ENCODE measurements at places on chromosomes 11 and 22. TPM values are rescaled to one million over a fixed set of nuclear protein-coding genes. Genes with fewer than 3 reads are reported as not detected.

DNA sequence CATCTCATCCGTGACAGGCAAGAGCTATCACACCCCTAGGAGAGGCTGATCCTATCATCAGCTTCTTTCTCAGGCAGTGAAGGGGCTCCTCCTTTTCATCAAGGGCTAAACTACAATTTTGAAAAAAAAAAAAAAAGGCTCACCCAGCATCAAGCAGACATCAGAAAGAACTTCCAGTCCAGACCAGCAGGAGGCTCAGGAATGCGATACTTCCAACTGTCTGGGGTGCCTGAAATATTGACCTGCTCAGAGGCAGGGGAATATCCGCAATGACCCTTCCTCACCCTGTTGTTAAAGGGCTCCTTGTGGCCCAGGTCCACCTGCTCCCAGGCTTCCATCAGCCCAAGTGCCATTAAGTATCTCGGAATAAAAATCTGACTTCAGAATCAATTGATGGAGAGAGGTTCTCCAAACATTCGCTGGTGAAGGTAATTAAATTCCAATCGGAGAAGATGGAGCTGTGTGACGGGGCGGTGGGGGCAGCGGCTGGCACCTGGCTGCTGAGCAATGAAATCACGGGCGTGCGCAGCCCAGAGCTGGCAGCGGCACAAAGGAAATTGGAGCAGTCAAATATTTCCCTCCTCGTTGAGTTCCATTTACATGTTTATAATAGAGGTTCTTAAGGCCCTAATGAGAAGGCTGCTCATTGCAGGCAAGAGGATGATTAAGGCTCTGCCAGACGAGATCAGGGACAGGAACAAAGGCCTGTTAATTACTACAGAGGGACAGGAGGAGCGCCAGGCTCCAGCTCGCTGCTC lies 69.0 kb upstream of the THY1 start:
- DNase-seq = no peak

DNA sequence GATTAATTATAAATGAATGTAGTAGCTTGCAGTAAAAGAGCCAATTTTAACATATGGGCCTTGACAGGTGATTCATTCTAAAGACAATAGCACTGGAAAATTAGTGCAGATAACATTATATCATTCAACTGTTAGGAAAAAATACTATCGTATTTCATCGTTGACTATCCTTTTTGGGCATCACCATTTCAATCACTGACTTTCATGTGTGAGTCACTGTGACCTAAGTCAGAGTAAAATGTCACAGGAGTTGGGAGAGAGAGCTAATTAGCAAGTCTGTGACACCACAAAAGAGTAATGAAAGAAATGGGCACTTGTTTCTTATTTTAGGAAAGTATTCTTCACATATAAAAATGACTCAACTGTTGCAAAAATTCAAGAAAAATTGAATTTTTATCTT lies 253.8 kb upstream of the CNTN5 start:
- DNase-seq = no peak

DNA sequence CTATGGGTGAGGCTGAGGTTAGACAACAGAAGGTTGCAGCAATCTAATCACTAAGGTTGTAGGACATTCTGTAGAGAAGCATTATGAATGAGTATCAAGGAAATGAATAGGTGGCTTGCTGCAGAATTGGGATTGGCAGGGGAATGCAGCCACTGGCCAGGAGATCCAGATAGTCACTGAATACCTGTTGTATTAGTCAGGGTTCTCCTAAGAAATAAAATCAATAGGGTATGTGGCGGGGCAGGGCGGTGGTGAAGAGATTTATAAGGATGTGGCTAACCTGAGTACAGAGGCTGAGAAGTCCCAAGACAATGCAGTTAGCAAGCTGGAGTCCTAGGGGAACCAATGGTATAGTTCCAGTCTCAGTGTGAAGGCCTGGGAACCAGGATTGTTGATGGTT lies 163.0 kb downstream of the SPON1 start:
- no peak for DNase-seq

The UPK3A gene
- total RNA-seq = not detected

The OR51B5 gene
- total RNA-seq = not detected

GRCh38 chr11:76250520-76251225 lies 44.4 kb upstream of the WNT11 start:
- DNase-seq = no peak

- no peak for DNase-seq
Observed at GRCh38 chr22:31085928-31086327, 4.8 kb downstream of the SMTN start.

- peak; percentile 10 for DNase-seq
Observed at GRCh38 chr11:125494974-125495725, 915 bp downstream of the FEZ1 start.

The DNAJB7 gene
- total RNA-seq = not detected

- no peak for DNase-seq
Observed at GRCh38 chr11:123587559-123587958, 66.9 kb downstream of the SCN3B start.

DNA sequence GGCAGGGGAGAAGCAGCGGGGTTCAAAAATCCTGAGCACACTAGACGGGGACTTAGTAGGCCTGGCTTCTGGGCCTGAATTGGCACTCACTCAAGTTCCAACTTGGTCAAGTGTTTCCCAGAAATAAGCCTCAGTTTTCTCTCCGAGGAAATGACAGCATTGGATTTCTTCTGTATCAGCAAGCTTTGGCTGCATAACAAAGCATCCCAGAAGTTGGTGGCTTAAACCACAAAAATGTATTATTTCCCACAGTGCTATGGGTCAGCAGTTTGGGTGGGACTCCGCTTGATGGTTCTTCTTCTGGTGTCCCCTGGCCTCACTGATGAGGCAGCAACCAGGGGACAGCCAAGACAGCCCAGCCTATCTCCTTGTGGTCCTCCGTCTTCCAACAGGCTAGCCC lies 1.6 kb upstream of the CYTH4 start:
- DNase-seq = no peak

DNA sequence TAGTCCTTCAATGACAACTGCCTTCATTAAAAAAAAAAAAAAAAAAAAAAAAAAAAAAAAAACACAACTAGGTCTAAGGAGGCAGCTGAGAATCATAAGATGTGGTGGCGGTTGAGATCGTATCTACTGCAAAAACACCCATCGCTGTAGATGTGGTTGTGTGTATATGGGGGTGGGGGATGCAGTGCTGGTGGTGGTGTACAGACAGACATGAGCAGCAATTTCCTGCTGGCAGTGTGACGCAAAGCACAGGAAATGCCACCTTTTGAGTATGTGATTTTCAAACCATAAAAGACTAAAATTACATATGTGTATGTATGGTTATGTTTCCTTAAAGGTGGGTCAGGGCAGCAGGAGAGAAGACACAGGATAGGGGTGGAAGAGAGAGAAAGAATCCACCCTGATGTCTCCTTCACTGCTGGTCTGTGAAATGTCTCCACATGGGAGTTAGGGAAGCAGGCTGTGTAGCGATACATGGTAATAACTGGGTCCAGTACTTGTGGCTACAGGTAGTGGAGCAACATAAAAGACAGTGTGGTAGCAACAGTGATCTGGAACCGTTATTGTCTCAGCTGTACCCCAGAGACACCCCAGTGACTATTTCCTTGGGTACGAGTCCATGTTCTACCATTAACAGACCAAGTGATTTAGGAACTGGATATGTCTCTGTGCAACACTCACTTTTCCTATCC lies 57.9 kb downstream of the SYTL2 start:
- DNase-seq = peak; percentile 97

GRCh38 chr11:15616130-15617105 lies 501.7 kb downstream of the INSC start:
- no peak for DNase-seq

DNA sequence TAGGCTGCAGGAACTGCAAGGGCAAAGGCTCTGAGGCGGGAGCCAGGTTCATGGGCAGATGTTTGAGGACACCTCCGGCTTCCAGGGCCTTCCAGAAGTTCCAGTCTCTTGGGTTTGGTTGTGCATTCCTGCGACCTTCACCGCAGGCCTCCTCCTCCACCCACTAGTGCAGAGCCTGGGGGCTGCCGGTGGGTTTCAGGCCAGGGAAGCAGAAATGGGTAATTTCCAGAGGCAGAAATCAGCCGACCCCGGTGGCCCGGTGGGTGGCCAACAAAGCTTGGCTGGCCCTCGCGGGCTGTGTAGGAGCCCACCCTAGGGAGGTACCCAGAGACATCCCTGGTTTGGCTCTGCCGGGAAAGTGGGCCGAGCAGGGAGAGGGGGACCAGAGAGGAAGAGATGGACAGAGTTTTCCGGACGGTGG lies 417 bp upstream of the PHETA2 start:
- no peak for DNase-seq

GRCh38 chr11:65305501-65306268 lies 9.0 kb upstream of the CDC42EP2 start:
- DNase-seq = no peak

The CDKN1C gene
- 1.6 TPM for total RNA-seq

DNA sequence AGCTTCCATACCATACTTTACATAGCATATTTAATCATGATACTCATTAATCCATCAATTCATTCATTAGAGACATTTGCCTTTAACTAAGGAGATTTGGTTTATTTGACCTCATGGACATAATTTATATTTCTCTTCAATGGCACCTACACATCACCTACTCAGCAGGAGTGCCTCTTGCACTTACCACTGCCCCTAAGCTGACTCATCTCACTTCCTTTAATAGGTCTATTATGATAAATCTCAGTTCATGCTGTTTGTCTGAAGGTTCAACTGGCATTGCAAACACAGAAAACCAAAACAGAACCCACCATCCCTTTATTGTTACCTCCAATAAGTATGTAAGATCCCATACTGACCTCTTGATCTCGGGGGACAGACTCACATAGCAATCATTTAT lies 186.7 kb downstream of the LUZP2 start:
- no peak for DNase-seq

The CRYBB3 gene
- total RNA-seq = not detected

- no peak for DNase-seq
Observed at GRCh38 chr11:86515297-86516094, 140.8 kb downstream of the CCDC81 start.

The MRGPRE gene
- not detected for total RNA-seq

DNA sequence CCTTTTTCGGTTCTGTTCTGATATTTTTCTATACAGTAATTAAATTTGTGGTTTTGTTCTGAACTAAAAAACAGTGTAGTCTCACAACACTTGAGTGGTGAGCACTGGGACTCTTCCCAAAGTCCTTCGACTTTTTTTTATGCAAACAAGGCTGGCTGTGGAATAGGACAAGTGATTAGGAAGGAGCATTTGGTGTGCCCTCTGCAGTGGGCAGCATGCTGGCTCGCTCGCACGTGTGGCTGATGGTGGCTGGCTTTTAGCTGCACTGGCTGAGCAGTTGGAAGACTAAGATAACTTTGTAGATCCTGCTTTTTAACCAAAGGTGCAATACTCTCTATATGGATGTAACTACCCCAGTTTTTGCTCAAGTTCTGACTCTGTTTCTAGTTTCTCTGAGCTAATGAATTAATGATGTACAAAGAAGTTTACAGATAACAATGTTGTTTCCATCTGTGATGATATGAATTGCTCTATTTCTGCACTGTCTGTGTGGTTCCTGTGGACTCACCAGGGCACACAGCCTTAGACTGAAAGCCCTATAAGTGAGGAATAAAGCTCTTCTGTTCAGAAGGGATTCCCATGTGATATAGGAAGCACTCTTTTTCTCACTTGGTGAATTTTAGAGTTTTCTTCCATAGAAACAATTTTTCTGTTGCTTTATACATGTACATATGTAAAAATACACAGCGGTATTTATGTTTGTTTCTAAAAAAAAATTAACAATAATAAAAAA lies 143.1 kb upstream of the RASSF10 start:
- no peak for DNase-seq

DNA sequence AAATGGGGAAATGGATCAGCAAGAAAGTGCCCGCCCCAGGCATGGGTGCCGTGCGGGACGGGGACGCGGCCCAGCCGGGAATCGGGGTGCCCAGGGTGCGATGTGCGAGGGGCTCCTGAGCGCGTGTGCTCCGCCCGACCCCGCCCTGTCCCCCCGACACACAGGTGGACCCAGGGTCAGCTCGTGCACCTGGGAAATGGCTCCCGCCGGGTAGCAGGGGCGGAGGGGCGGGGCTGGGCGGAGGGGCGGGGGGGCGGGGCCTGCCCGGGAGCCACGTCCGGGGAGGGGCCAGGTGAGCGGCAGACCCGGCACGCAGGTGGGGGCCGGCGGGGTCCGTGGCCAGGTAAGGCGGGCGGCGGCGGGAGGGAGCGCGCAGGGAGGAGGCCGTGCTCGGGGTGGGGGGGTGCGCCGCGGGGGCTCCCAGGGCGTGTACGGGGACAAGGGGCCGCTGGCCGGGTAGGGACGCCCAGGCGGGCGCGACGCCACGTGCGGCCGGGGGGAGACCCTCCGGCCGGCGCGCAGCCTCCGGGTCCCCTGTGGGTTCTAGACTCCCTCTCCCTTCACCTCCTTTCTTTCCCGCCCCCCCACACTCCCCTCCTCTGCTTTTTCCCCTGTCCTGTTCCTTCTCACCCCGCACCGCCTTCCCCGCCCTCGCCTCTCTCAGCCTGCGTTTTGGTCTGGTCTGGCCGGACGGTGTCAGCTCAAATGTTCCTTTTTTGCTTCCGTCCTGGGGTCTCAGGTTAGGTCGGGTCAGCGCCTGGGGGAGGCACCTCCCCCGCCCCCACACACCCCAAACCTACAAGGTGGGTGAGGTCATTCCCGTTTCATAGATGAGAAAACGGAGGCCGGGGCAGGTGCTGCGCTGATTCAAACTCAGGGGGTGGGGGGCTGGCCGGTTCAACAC lies at the start of gene ARHGAP8:
ARHGAP8 (plus strand) TSS at position 291 of the 904 bp plus-strand sequence. CDS start 33,953 bp downstream, outside the sequence.
- DNase-seq = peak; percentile 27

The ELMOD1 gene
- total RNA-seq = not detected

DNA sequence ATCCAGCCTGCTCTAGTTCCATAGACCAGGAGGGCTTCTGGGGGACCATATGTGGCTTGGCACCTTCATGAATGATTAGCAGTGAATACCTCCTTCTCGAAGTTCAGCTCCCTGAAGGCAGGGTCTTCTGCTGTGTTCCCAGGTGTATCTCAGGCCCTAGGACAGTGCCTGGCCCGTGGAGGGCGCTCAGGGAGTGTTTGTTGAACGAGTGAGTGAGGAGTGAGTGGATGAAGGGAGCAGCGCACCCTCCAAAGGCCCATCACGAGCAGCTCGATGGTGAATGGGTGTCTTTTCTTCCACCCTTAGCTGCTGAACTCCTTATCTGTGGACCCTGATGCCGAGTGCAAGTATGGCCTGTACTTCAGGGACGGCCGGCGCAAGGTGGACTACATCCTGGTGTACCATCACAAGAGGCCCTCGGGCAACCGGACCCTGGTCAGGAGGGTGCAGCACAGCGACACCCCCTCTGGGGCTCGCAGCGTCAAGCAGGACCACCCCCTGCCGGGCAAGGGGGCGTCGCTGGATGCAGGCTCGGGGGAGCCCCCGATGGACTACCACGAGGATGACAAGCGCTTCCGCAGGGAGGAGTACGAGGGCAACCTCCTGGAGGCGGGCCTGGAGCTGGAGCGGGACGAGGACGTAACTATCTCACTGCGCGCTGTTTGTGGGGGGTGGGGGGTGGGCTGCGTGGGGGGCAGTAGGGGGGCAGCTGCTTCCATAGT lies 9.5 kb downstream of the ANO1 start:
- DNase-seq = no peak
